ENCODE measurements at places on chromosomes 1 and 21.

GRCh38 chr1:156262461-156263287, 14.8 kb upstream of the PAQR6 start:
- no peak for DNase-seq

GRCh38 chr1:219731771-219732170, 118.9 kb upstream of the ZC3H11B start:
- DNase-seq = no peak

- no peak for DNase-seq
Observed at GRCh38 chr1:151923422-151923821, 14.1 kb upstream of the THEM4 start.

GRCh38 chr1:101075926-101076325, 50.3 kb upstream of the DPH5 start:
- DNase-seq = no peak

DNA sequence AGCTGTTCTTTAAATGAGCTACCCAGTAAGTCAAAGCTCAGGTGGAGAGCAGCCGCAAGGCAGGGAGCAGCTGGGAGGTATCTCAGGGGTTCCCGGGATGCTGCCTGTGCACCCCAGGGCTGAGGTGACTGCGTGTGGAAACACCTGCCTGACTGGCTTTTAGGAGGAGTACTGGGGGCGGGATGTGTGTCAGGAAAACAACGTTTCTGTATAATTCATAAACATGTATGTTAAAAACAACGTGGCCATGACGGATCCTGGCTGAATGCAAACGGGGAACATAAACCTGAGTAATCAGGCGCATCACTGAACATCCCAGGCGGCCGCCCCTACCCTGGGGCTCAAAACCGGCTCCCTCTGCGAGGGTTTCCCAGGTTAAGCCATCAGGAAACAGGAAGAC, 1.5 kb downstream of the C1orf159 start:
- no peak for DNase-seq
